ENCODE measurements at places on chromosomes 4 and X. TPM values are rescaled to one million over a fixed set of nuclear protein-coding genes. Genes with fewer than 3 reads are reported as not detected.

DNA sequence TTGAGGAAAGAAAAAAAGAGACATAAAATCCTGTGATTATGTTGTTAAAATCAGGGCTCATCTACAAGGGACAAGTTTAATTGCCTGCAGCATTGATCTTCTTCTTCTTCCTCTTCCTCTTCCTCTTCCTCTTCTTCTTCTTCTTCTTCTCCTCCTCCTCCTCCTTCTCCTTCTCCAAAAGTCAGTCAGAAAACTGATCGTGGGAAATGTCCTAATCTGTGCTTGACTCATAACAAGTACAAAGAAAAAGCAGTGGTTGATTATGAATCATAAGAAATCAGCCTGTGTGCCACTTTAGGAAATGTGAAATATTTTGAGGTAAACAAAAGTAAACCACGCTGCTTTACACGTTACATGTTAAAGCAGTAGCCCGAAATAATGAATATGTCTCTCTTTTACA is 2.7 kb upstream of the ATP10D start:
- peak; percentile 7 for DNase-seq

DNA sequence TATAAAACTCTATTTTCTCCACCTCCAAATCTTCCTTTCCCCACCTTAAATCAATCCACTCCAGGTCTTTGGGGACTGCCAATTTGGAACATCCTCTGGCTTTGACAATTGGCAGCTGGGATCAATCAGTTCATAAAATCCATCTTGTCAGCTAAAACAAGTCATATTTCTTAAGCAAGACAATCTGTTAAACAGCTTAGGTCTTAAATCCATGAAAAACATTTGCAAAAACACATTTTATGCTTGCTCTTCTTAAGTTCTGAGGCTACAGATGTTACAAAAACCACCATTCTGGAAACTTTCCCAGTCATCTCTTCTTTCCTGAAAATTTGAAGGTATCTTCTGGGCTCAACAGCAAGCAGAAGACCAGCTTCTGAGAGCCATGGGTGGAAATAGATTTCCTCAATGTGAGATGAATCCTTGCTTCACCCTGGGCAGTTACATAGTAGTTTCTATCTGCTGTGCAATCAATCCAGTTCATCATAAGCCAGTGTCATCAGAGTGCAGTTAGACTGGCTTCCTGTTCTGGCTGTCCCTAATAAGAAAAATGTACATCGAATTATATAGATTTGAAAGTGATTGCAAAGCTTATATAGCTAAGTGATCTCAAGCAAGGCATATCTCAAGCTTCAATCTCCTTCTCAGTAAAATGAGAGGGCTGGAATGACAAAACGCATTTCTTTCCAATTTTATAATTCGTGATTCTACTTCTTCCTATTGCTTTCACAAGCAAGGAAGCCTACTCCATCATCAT is 402.7 kb upstream of the INTU start:
- DNase-seq: no peak

DNA sequence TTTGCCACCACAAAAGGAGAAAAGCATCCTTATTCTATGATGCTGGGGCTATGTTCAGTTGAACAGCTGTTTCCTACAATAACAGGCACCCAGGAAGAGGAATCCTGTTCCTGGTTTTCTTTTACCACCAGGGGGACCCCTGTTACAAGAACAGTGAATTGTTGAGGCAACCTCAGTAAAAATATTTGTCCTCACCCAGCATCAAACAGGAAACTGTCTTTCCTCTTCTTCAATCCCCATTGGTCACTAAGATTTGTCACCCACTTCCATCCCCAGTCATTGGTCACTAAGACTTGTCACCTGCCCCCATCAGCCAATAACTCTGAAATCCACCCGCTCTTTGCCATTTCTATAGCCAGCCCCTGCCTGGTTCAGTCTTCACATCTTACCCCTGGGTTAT is 143.5 kb upstream of the GALNT7 start:
- peak; percentile 63 for DNase-seq

DNA sequence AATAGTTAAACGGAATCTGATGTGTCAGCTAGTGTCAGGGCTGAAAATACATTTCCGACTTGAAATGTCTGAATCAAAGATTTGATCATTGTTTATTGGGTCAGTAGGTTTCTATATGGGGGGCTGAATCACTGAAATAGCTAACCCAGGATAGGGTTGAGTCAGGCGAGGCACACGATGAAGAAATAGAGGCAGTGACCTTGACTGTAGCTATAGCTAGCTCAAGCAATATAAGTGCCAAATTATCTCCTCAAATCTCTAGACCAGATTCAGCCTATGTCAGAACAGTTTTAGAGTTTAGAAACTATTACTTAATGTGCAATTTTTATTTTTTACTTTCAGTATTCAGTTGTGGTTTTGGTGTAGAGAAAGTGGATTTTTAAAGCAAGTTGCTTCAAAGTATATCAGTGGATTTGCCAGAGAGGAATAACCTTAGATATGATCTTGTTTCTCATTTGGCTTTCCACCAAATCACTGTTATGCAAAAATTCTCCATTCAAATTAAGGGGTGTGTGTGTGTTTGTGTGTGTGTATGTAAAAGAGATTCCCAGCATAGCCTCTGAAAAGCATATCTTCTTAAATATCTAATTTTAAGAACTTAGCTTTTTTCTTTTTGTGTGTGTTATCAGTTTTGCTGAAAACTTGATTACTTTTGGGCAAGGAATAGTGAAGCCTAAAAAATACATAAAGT is 100.3 kb upstream of the RPL34 start:
- DNase-seq: no peak

- DNase-seq: no peak
Measured at GRCh38 chrX:150813922-150814321, 84.5 kb downstream of the CD99L2 start.

DNA sequence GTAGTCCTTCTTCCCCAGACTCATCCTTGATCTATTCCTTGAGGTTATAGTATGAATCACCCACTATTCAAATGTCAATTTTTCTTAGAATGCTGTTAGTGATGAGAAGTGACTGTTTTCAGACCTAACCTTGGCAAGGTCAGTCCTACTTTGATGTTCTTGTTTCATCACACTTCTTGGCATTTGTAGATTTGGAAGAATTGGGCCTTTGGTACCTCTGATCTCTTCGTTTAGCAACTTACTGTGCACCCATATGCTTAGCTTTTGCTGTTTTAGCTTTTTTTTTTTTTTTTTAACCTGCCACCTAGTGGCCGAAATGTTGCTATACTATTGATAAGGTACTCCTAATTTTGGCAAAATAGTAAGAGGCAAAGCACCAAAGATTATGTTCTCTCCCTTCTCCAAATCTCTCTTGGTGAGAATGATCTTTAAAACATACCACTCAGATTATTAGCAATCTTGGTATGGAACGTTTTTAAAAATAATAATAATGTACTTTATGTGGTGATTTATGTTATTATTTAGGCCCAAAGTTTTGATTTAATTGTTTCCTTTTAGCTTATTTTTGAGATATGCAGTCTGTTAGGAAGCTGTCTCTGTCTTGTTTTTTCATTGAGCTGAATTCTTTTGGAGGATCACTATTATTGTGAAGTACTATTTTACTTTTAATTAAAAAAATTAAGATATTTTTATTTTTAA is 16.6 kb downstream of the DCK start:
- DNase-seq: peak; percentile 75

DNA sequence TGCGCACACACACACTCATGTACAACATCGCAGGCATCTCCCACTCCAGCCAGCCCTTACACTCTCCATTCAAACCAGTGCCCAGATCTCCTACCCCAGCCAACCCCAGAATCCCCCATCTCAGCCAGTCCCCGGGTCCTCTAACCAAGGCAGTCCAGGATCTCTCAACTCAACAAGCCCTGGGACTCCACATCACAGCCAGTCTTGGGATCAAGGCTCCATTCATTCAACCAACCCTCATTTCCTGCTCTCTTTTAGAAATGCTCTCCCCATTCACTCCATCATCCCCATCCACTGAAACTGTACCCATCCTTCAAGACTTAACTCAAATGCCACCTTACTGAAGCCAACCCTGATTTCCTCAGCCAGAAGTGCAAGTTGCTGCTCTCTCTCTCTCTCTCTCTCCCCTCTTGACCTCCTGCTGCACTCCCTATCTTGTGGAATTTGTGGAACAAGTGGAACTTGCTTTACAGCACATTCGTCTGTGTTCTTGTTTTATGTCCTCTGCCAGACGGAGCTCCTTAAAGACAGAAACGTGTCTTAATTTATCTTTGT is 40.6 kb upstream of the IQSEC2 start:
- peak; percentile 1 for DNase-seq

- peak; percentile 31 for DNase-seq
Measured at GRCh38 chr4:184282251-184282713, 64.6 kb upstream of the ENPP6 start.

DNA sequence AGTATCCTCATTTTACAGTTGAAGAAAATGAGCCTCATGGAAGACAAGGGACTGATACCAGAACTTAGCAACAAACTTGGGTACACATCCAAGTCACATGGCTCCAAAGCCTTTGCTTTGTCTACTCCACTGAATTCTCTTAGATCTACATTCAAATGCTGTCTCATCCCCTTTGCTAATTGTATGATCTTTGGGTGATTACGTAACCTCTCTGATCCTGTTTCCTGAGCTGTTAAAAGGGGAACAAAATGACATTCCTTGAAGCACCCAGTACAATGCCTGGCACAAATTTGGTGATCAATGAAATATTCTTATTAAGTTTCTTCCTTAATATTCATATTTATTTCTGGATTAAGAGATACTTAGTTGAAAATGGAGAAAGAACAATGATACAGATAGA is 5.9 kb upstream of the HPGD start:
- no peak for DNase-seq

GRCh38 chrX:109952985-109953905 is 49.7 kb upstream of the TMEM164 start:
- no peak for DNase-seq

GYPE gene
- total RNA-seq: 1.2 TPM

FAM236C gene
- total RNA-seq: not detected

Measured in natural killer cell (primary cell).